ENCODE measurements at places on chromosomes 16 and 17.

GRCh38 chr16:4290236-4290830, 17.5 kb upstream of the TFAP4 start:
- DNase-seq, result no peak

DNA sequence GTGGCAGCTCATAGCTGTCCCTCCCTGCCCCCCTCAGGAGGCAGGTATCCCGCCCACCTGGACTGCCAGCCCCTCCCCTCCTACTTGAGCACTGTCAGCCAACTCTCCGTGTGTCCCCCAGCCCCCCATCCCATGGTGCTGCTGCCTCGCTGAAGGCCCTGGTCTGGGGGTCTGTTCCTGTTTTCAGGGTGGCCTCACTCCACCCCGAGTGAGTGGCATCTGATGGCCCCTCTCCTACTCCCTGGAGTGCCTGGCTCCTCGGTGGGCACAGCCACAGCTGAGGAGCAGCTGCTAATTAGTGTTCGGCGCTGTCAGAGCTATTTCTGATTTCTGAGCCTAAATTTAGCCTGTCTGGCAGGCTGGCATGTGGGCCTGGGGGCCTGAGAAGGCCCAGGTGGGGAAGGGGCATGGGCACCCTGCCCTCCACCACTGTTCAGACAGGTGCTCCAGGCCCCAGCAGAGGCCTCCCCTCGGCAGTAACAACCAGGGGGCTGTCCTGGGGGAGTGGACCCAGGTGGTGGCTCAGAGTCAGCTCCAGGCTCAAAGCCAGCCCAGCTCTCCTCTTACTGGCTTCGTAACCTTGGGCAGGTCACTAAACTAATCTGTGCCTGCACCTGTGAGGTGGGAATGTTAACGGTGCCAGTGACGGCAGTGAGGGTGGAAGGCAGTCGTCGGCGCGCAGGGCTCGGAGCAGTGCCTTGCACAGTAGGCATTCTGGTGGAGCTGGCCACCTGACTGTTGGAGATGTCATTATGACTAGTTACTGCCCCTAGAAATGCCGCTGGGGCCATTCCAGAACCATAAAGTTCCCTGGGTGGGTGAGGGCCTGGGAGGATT, 6.5 kb downstream of the FMNL1 start:
- DNase-seq, result no peak

DNA sequence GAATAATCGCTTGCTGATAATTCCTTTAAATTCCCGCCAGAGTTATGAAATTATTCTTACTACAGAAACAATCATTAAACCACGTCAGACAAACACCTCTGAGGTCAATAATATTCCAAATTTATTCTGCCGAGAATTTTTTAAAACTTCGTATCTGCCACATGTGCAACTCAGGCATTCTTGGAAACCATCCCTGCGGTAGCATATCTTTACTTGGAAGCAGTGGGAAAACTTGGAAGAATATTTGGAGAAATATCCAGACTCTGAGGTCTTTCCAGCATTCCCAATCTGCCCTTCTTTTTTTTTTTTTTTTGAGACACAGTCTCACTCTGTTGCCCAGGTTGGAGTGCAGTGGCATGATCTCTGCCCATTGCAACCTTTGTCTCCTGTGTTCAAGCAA, 2.0 kb upstream of the CCL11 start:
- DNase-seq, result no peak

DNA sequence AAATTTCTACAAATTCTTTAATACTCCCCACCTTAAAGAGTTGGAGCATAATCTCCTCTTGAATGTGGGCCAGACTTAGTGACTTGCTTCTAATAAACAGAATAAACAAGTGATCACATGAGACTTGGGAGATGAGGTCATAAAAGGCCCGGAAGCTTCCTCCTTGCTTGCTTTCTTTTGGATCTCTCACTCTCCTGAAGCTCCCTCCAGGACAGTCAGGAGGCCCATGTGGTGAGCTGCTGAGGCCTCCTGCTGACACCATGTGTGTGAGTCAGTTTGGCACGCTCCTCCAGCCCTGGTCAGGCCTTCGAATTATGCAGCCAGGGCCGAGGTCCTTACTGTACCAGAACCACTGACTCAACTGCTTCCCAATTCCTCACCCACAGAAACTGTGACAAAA, 53.2 kb downstream of the NDEL1 start:
- no peak for DNase-seq

- DNase-seq, result no peak
These were observed 8.9 kb upstream of the TOB1 start for GRCh38 chr17:50875074-50875473.

- DNase-seq, result no peak
These were observed 167.0 kb downstream of the UTP18 start for GRCh38 chr17:51427323-51427811.

DNA sequence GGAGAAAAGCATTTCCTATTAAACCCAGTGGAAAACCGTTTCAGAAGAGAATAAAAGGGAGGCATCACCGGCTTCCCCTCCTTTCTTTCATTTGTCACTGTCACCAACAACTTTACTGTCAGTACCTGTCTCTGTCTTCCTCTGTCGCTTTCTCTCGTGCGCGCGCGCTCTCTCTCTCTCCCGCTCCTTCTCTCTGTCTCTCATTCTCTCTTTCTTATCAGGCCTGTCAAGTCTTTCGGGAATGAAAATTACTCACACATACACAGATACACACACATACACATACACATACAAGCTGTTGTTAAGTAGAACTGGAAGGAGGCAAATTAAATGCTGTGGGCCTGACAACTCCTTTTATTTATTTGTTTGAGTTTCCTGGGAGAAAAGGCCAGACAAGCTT, 17.6 kb downstream of the MYOCD start:
- DNase-seq, result no peak

DNA sequence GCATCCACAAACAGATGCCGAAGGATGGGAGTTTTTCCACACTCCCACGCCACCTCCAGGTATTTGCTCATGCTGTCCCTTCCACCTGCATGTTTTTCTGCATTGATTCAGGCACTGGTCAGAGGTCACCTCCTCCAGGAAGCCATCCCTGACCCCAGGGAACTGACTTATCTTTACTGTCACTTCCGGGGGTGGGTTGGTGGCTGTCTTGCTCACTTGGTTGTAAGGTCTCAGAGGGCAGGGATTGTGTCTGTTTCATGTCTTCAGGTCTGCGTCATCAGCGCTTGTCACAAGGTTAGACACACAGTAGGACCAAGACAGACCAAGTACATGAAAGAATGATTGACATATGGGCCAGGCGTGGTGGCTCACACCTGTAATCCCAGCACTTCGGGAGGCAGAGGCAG, 1.9 kb upstream of the IL4R start:
- DNase-seq, result no peak

GRCh38 chr16:2152695-2153506, 2.7 kb upstream of the TRAF7 start:
- no peak for DNase-seq

DNA sequence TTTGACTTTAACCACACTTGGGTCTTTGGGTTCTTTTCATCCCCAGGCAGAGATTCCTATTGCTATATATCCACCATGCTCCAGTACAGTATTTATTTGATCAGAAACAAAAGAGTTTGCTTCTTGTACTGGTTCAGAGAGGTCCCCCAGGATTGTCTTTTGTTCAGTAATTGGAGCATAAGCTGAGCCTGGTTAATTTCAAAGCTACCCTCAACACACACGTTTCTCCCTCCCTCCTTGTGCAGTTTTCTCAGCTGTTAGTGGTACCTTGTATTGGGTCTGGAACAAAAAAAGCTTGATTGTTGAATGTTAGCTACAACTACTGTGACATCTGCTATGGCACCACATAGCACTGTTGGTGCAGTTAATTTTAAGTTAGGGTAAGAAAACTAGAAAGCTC, 50.0 kb downstream of the NUP93 start:
- DNase-seq, result no peak

GRCh38 chr17:57350266-57350665, 93.9 kb downstream of the MSI2 start:
- DNase-seq, result no peak

- DNase-seq, result no peak
These were observed 20.4 kb downstream of the HDAC5 start for GRCh38 chr17:44102849-44103622.

GRCh38 chr16:58056580-58056979, 31.0 kb downstream of the MMP15 start:
- no peak for DNase-seq

DNA sequence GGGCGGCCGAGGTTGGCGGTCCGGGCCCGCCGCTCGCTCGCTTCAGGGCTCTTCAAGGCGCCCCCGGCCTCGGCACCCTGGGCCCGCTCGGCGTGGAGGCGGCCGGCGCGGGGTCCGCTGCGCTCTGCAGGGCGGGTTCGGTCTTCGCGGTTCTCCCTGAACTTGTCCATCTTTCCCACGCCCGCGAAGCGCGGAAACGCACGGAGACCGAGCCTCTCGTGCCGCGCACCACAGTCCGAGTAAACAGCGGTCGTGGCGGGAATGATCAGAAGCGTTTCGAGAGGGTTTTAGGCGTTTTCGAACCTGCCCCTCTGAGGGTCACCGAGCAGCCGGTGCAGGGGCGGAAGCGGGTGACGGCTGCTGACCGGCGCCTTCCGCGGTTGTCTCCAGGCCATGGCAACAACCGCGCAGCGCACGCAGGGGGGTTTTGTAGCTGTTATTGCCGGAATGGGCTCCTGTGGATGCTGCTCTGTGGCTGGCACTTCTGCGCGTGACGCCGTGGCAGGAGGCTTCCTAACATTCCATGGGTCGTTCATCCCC, 414 bp downstream of the NARF start:
- DNase-seq, result no peak

DNA sequence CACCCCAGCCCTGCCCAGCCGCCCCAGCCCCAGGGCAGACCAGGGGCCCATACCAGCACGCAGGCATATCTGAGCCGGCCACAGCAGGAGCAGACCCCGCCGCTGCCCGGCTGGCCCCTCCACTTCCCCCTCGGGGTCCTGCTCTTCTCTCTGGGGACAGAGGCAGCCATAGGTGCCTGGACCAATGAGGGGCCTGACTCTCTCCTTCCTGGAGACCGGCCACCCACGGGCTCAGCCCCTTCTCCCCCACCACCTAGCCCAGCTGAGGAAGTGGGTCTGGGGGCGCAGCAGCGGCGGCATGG, 3.8 kb downstream of the TMC6 start:
- no peak for DNase-seq

All from left renal pelvis (tissue), 4 donors.